ENCODE measurements at places on chromosomes 4 and X.

DNA sequence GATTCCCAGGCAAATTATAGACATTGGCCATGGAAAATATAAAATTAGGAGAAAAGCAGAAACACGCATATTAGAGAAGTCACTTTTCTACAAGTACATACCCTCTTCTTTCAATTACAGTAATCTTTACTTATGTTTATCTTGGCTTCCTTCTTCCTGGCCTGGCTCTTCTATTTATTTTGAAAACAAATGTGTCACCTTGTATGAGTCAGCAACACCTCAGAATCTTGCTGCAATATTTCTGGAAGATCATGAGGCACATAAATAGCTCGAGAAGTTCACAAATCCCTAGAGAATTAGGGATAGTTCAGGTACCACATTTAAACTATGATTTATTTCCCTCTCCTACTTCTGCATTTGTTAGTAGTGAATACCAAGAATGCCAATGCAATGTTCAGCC, 124.6 kb downstream of the ANOS1 start:
- no peak for DNase-seq

- no peak for DNase-seq
Measured at GRCh38 chr4:26619784-26620183, 35.9 kb downstream of the TBC1D19 start.

GRCh38 chr4:105387466-105387865, 86.4 kb downstream of the PPA2 start:
- DNase-seq, result no peak

DNA sequence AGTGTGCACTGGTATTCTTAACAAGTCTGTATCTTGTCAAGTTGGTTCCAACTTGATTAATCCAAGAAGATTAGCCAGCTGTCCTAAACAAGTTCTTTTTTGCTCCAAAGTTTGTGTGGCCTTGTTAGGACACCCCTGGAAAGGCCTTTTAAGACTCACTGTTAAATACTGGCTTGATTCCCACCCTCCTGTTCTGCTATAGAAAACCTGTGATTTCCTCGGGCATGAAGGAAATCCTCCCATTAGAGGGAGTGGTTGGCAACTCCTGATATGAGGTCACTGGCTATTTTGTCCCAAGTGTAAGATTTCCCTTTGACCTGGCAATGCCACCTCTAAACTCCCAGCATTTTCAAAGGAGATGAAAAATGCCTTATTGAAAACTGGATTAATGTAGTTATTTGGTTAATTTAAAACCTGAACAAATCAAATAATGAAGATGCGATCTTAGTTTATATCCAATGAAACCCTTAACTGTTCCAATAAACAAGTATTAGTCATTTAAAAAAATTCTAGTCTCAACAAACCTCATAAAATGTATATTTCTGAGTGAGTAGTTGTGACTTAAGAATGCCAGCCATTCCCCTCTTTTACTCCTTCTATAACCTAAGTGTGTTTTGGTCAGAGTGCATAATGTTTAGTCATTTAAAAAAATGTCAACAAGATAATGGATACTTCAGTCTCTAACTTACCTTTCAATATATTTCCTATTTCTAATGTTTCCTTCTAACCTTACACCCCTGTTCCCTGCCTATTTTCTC, 94.4 kb downstream of the NPNT start:
- no peak for DNase-seq

- no peak for DNase-seq
Measured at GRCh38 chr4:76563454-76564122, 128.6 kb downstream of the SHROOM3 start.

GRCh38 chrX:53379008-53379710, 43.3 kb downstream of the SMC1A start:
- no peak for DNase-seq

- no peak for DNase-seq
Measured at GRCh38 chr4:12701384-12701783, 782.8 kb downstream of the RAB28 start.

DNA sequence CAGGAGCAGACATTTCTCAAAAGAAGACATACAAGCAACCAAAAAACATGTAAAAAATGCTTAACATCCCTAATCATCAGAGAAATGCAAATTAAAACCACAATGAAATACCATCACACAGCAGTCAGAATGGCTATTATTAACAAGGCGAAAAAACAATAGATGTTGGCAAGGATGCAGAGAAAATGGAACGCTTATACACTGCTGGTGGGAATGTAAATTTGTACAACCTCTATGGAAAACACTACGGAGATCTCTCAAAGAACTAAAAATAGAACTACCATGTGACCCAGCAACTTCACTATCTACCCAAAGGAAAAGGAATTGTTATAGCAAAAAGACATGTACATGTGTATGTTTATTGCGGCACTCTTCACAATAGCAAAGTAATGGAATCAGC, 71.5 kb downstream of the PPP4R3C start:
- DNase-seq, result no peak

GRCh38 chr4:38024206-38024509, 64.0 kb downstream of the PTTG2 start:
- no peak for DNase-seq

DNA sequence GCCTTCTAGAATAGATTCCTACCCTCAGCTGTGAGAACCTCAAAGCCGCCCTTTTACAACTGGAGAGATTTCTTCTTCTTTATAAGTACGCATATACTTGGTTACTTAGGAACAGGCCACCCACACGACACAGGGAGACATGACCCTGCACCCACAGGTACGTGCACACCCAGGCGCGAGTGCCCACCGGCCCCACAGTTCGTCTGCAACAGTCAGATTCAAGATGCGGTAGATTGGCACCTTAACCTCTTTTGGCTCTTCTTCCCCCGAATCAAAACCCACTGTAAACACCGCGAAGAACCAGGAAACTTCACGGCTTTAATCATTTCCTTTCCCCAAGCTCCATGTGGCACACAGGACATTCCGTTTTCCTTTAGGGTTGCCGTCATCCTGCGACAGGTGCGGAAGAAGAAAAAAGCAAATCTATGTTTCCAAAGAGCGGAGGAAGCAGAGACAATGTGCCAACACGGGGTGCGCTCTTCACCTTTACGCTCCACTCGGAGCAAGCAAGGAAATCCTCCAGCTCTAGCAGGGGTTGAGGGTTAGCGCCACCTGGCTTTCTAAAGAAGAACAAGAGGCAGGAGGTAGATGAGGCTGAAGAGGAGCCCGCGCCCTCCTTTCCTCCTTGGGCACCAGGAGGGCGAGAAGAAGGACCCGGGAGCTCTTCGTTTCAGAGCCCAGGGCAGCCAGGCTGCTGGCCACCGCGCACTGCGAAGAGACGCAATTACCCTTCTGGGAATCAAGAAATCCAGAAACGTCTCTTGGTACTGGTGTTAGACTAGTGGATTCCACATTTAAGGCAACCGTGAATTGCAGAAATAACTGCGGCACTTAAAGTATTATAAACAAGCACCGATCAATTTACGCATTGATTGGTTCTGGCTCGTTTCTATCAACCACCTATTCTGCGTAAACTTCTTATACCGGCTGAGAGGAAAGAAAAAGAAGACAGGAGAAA, 35.7 kb downstream of the HAND2 start:
- peak; percentile 44 for DNase-seq

- DNase-seq, result no peak
Measured at GRCh38 chr4:10198365-10198764, 81.8 kb upstream of the WDR1 start.

DNA sequence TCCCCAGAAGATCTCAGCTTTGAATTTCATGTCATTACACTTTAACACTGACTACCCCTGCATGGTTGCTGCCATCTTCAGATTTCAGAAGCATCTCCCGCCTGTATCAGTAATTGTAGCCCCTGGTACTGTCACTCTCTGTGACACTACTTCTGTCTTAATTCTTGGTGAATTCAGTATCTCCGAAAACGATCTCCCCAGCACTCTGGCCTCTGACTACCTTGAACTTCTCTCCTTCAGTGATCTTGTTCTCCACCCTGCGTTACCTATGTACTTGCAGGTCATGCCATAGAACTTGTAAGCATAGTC, 53.8 kb upstream of the ABCG2 start:
- DNase-seq, result no peak

DNA sequence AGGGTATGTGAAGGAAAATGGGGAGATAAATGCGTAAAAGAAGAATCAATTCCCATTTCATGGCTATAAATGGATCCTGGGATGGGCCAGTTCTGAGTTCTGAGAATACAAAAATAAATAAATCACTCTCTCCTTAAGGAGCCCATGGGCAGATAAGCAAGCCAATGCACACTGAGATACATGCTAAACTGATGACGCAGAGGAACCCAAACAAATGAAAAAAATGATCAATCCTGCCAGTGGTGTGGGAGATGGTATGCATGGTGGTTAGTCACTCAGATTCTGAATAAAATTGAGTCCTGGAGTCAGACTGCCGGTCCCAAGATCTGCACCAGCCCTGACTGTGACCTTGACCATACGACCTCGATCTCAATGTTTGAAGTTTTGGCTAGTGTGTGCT, 59.7 kb downstream of the NEIL3 start:
- DNase-seq, result no peak

DNA sequence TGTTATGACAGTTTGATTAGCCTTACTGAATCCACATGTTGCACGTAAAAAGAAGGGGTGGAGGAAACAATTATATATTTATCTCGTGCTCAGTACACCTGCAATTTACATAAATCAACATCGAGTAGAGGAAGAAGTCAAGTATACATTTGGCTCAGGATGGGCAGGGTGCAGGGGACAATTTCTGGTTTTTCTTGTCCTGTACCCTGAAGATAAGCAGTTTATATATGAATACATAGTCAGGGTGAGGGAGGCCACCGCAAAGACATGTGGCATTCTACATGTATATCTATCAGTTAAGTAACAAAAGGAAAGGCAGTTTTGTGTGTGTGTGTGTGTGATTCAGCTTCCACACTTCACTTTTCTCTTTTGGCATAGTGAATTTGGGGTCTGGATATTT, 11.1 kb upstream of the EREG start:
- no peak for DNase-seq

DNA sequence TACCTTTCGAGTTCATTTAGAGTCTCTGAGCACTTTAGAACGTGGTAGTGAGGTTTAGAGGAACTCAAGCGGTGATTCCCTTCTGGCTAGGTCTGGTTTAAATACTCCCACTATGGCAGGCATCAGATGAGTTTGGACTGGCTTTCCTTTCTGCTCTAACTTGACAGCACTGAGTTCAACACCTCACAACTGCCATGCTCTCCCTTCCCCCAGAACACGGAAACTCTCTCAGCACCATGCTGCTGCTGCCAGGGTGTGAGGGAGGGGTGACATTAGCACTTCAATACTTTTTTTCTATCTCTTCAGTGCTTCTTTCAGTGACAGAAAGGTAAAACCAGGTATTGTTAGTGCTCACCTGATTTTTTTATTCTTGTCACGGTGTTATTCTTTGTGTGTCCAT, 234.5 kb upstream of the AGTR2 start:
- no peak for DNase-seq

DNA sequence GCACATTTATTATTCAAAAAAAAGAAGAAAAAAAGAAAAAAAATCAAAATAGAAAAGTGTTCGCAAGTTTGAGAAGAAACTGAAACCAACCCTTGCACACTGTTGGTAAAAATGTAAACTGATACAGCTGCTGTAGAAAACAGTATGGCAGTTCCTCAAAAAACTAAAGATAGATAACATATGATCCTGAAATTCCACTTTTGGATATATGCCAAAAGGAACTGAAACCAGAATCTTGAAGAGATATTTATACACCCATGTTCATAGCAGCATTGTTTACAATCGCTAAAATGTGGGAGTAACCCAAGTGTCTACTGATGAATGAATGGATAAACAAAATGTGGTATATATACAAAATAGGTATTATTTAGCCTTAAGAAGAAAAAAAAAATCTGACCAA, 155.4 kb downstream of the TBCK start:
- no peak for DNase-seq

DNA sequence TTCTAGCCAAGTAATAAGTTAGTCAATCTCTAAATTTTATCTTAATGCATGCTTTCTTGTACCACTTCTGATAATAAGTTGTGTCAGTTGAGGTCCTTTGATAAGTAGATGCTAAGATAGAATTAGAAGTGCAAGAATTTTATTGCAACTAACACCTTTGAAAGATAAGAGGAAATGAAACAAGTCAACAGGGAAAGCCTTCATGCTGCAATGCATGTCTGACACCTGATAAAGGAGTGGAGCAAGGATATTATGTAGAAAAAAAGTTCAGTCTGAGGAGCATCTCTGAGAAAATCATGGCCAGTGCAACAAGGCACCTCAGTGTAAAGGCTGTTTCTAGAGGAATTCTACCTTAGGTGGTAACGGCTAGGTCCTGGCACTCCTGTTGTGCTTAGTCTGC, 210.7 kb upstream of the PPP1R2C start:
- DNase-seq, result no peak

DNA sequence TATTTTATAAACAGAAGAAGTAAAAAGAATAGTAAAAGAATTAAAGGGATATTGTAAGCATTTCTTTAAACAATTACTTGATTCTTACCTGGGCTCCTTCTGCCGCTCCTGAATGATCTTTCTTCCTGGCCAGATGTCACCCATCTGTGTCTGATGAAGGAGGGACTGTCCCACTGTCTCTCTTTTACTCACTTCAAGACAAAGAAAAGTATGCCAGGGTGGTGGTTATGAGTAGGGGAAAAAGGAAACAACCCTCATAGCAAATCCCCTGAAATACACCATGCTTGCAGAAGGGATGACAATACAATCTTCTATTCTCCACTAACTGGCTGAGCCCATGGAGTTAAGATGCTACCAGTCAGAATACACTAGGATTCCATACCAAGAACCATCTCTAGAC, 31.1 kb downstream of the SYTL4 start:
- DNase-seq, result no peak

DNA sequence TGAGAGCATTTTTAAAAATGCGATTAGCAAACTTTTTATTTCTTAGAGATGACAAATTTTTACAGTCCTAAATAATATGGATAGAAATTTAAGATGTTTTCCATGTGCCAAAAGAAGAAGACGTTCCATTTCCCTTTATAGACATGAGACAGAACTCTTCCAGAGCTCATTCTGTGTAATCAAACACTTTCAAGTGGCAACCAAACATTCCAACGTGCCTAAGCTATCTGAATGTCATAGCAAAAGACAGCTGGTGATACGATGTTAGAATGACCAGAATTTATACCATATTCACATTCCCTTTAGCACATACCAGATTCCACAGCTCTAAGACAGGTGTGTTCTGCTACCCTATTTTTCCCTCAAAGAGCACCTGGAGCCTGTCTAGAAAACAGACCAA, 133.2 kb downstream of the ENOX2 start:
- no peak for DNase-seq

DNA sequence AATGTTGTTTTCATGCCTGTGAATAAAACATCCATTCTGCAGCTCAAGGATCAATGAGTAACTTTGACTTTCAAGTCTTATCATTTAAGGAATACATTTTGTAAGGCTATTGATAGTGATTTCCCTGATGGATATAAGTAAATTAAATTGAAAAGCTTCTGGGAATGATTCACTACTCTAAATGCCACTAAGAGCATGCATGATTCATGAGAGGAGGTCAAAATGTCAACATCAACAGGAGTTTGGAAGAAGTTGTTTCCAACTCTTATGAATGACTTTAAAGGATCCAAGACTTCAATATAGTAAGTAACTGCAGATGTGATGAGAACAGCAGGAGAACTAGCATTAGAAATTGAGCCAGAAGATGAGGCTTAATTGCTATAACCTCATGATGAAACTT, 1487.3 kb downstream of the PCDH7 start:
- DNase-seq, result no peak

All from activated CD4-positive, alpha-beta T cell treated with anti-CD3 and anti-CD28 coated beads, Interleukin-2, amount 50 U/mL, for 1 hour (primary cell).